ENCODE measurements at places on chromosomes 11 and 22.

- no peak for DNase-seq
These were observed 126.5 kb downstream of the VPREB1 start for GRCh38 chr22:22371031-22371541.

- no peak for DNase-seq
These were observed 204.9 kb downstream of the LARGE1 start for GRCh38 chr22:33715237-33715985.

DNA sequence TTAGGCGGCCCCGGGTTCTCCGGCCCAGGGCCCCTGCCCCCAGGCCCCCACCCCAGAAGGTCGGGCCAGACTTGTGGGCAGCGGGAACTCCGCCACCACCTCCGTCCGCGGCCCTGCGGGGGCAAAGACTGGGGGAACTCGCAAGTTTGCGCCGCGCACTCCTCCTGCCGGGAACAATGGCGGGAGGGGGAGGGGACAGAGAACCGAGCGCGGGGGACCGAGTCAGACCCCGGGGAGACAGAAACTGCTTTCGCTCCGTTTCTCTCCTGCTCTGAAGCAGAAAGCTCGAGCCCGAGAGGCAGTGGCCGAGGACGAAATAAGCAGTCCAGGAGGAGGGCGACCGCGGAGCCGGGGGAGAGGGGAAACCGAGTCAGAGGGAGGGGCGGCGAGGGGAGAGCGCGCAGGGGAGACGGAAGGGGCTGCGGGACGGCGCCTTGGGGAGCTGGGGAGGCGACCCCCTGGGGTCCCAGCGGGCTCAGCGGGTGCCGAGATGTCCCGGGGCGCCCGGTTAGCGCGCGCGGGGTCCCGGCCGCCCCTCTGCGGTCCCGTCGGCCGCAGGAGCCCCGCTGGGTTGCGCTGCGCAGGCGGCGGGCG, 555 bp downstream of the TP53I11 start:
- no peak for DNase-seq

DNA sequence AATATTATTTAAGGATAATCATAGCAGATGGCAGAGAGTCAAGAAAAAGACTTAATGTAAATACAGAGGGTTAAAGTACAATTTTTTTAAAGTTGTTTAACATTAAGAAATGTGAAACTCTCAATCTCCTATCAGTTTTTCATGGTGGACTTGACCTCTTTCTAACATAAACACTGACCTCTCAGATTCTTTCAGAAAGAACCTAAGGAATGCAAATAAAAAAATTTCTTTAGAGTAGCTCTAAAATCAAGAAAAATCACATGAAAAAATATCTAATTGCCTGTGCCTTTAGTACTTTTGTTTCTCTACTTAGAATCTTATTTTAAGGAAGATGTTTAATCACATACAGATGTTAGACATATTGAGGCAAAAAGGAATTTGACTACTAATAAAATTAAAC, 12.9 kb downstream of the RNF141 start:
- no peak for DNase-seq

DNA sequence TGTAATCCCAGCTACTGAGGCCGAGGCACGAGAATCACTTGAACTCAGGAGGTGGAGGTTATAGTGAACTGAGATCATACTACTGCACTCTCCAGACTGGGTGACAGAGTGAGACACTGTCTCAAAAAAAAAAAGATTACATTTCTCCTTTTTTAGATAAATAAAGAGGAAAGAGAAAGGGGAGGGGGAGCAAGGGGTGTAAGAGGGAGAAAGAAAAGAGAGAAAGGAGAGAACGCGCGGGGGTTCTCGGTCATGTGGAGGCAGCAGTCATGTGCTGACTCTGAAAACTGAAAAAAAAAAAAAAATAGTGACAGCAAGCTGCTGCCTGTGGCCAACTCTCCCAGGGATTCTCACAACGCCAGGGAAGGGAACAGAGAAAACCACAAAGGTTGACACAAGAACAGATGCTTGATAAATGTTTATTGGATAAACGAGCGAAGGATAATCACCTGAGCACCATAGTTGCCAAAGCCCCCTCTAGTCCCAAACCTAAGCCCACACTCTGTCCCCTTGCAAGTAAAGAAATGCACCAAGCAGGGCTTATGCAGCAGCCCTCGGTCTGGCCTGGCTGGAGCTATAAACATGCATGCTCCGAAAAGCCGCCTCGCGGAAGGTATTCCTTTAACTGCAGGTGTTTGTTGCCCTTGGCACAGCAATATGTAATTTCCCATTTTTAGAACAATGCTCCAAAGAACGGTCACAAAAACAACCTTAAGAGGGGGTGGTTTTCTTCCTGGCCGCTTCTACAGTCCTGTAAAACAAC, 14.5 kb downstream of the SCGB1A1 start:
- DNase-seq, result no peak

DNA sequence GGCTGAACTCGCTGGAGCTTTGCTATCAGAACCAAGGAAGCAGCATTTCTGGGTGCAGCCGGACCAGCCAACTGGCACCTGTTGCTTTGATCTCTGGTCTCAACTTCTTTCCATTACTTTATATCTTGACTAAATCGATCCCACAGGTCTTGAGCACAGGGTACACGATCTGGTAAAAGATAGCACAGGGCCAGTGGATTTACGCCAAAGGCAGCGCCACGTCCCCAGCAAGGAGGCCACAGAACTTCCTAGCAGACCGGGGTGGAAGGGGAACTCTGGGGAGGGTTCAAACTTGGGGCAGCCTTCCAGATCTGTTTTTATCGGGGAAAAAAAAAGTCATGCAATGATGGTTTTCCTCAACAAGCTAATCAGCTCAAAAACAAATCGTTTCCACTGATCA, 14.0 kb downstream of the VPS37C start:
- DNase-seq, result no peak

- DNase-seq, result no peak
These were observed 15.2 kb downstream of the PIM3 start for GRCh38 chr22:49975543-49976389.

GRCh38 chr11:120586072-120586471, 74.5 kb downstream of the GRIK4 start:
- no peak for DNase-seq

- DNase-seq, result no peak
These were observed 237.6 kb upstream of the C11orf87 start for GRCh38 chr11:109184376-109184775.

DNA sequence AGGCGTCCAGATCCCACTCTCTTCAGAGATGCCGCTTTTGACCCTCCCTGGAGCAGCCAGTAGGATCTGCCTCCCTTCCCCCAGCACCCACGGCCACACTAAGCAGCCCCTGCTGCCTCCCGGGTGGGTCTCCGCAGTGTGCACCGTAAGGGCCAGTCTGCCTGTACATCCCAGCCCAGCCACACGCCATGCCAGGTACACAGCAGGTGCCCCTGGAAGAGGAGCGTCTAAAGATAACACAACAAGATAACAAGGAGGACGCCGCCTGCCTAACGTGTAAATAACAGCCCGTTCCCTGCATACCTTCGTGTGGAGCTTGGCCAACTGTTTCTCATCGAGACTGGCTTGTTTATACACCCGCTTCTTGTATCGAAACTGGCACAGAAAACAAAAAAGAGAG, 139.4 kb downstream of the SHANK2 start:
- DNase-seq, result no peak

DNA sequence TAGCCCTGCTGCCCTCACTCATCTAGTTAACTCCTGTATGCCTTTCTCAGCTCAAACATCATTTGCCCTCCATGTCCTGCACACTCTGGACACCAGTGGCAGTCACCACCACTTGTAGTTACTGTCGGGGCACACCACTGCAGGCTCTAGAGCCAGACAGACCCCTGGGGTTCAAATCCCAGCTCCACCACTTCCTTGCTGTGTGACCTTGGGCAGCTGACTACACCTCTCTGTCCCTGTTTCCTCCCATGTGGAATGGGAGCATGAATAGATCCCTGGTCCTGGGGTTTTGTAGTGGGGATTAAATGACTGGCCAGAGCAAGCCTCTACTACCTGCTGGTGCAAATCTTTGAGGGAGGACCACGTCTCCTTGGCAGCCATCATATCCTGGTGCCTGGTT, 7.8 kb upstream of the IFT27 start:
- no peak for DNase-seq

- DNase-seq, result no peak
These were observed 3.6 kb downstream of the GTPBP1 start for GRCh38 chr22:38709306-38709705.

DNA sequence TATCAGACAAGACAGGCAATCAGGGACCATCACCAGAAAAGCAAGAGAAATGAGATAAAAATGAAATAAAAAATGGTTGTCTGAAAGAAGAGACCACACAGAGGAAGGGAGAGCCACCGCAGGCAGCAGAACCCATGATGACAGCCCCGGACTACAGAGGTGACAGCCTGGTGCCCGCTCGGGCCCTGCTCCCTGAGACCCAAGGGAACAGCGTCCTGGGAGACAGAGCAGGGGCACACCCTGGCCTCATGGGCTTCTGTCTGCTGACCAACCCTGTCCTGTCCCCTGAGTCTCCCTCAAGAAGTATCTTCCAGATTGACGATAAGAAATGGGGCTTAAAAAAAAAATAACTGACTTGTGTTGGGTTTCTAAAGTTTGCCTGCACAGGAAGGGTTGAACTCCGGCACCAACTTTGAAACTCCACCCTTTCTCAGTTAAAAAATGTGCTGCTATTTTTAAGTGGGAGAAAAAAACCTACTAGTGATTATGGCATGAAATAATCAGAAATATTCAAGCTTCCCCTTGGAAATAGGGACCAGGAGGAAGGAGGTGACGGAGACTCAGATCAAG, 70.1 kb upstream of the TTLL12 start:
- no peak for DNase-seq

All from SIG-M5 (cell line).